Gastrocnemius medialis (tissue), 4 donors: ENCODE measurements at places on chromosomes 7 and 10.
A peak's percentile ranks its signal among the peaks of the same experiment; 100 is the strongest.

- peaks cover 8% of the 10 kb centered on the region for H3K4me1 ChIP-seq
- no peaks in the 10 kb centered on the region for H3K27me3 ChIP-seq
- H3K27ac ChIP-seq: no peak overlapping the region
- no peak overlapping the region for H3K4me3 ChIP-seq
- no peaks in the 10 kb centered on the region for H3K36me3 ChIP-seq
These were observed 176.3 kb downstream of the CYP26A1 start for GRCh38 chr10:93250010-93250409.

- no peaks in the 10 kb centered on the region for H3K36me3 ChIP-seq
- DNase-seq: no peak
- H3K27me3 ChIP-seq: no peaks in the 10 kb centered on the region
- H3K4me1 ChIP-seq: no peaks in the 10 kb centered on the region
- H3K4me3 ChIP-seq: no peak overlapping the region
These were observed 25.0 kb upstream of the ADD3 start for GRCh38 chr10:109982812-109983211.

DNA sequence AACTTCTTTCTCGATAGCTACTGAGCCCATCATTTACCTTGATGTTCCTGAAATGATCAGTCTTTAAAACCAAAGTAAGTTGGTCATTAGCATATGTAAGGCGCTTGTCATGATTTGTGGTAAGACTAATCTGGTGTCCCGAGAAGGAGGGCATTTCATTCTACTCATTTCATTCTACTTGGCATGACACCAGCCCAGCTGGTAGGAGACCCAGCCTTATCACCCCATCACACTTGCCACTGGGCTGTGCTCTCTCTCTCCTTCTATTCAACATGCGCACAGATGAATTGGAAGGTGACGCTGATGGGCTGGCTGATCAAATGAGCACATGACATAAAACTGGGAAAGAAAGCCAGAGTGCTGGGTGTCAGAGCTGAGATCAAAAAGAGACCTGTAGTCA, 65.7 kb downstream of the CRTAC1 start:
- no peak overlapping the region for H3K4me3 ChIP-seq
- no peaks in the 10 kb centered on the region for H3K36me3 ChIP-seq
- no peaks in the 10 kb centered on the region for H3K4me1 ChIP-seq
- H3K27ac ChIP-seq: no peak overlapping the region
- H3K27me3 ChIP-seq: peaks cover 8% of the 10 kb centered on the region
- DNase-seq: no peak

DNA sequence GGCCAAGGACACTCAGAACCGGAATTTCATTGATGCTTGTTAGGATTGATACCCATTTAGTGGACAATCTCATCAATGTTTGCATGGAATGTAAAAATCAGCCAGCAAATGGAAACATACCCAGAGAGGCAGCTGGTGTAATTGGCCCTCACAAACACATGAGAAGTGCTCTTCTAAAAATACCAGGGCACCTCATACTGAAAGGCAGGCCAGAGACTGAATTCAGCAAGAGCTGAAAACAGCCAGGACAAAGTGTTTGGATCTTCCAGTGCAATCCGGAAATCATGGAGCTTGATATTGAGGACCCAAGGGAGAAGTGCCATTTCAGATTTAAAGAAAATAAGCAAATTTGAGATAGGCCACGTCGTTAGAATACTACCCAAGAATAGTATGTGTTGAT, 498.6 kb downstream of the GALNT17 start:
- H3K27ac ChIP-seq: peak overlapping the region; percentile 40
- no peak for DNase-seq
- H3K4me3 ChIP-seq: no peak overlapping the region
- no peaks in the 10 kb centered on the region for H3K36me3 ChIP-seq

DNA sequence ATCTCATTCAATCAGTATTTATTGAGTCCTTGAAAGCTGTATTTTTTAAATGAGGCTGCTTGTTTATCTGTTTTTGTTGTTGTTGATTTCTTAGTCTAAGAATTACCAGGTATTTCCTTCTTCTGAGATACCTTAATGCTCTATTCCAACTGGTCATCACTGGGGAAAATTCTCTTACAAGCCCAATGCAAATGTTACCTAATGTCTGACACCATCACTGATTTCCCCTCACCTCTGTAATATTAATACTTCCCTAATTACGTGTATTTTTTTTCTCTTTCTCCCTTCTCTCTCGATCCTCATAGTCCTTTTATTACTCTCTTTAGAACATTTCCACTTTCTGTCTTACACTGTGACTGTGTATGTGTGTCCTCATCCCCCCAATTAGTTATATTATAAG, 13.9 kb downstream of the HDAC9 start:
- H3K4me1 ChIP-seq: peaks cover 52% of the 10 kb centered on the region
- peak overlapping the region; percentile 42 for H3K4me3 ChIP-seq
- no peak for DNase-seq
- peak overlapping the region; percentile 89 for H3K27ac ChIP-seq

- no peak for DNase-seq
- no peak overlapping the region for H3K27ac ChIP-seq
- H3K4me1 ChIP-seq: no peaks in the 10 kb centered on the region
- H3K27me3 ChIP-seq: no peaks in the 10 kb centered on the region
These were observed 54.3 kb downstream of the SLK start for GRCh38 chr10:104021246-104021645.

DNA sequence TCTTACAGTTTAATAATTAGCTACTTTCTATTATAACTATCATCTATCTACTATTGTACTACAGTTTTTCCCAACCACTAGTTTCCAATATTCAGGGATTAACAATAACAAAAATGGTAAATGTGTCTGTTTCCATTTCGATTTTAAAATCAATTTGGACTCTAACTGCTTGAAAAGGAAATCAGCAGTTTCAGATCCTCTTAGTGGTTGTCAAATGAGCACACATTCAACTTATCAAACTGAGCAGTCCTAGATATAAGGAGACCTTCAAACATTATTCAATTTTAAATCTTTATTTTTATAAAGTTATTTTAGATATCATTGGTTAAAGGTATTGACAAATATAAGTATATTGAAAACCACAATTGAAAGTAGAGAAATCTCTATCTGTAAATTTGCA, 46.8 kb upstream of the CD36 start:
- no peak overlapping the region for H3K27ac ChIP-seq
- no peak for DNase-seq
- H3K4me1 ChIP-seq: peaks cover 31% of the 10 kb centered on the region
- H3K36me3 ChIP-seq: no peaks in the 10 kb centered on the region
- H3K4me3 ChIP-seq: no peak overlapping the region

DNA sequence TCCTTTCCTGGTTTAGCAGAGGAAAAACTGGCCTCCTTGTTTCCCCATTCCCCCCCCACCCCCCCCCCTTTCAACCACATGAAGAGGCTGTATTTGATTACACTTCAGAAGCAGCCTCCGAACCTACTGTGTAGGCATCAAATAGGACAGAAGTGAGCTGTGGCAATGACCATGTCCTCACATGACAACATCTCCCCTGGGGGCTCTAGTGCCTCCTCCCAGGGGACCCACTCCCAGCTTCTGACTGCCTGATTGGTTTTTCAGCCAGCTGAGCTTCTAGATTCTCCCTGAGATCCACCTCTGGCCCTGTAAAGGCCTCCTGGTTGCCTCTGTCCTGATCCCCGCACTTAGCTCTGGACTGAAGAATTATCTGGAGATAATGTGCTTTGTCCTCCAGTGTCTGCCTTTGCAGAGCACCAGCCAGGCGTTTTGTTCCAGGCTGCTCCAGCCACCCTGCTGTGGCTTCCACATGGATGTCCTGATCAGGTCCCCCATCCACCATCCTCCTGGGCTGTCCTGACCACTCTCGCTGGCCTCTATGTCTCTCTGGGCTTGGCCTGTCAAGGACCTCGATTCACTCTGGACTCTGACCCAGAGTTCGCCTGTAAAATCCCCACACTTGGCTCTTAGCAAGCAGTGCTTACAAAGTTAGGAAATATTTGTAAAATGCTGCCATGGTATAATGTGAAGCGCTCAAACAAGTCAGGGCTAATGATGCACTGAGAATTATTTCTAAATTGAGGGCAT, 42.4 kb upstream of the TOMM7 start:
- H3K36me3 ChIP-seq: no peaks in the 10 kb centered on the region
- no peaks in the 10 kb centered on the region for H3K27me3 ChIP-seq
- DNase-seq: no peak
- H3K27ac ChIP-seq: peak overlapping the region; percentile 58
- peaks cover 33% of the 10 kb centered on the region for H3K4me1 ChIP-seq

DNA sequence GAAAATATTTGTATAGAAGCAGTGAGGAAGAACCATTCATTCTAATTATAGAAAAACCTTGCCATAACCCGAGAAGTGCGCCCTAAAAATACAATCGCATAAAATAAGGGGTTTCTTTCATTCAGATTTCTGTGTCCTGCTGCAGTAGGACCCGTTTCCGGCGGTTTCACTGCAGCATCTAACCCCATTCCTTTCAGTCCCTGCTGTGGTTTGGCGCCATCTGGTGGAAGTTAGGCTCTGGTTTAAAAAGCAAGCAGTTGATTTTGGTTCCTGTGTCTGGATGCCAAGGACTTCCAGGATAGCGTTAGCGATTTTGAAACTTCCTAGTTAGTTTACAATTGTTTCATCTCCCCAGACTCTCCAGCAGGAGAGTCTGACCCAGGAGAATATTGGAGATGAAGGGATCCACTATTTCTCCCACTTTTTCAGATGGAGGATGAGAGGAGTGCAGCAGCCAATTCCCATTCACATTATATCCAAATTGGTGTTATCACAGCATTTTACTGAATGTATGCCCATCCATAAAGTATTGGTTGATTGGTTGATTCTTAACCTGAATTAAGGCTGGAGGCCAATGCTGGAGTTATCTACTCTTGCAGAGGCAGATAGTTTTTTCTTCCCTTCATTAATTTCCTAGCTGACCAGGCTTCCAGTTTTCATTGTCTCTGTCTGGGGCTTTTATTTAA, 128.8 kb upstream of the CACNA2D1 start:
- peak overlapping the region; percentile 19 for H3K4me3 ChIP-seq
- H3K4me1 ChIP-seq: peaks cover 11% of the 10 kb centered on the region
- H3K27me3 ChIP-seq: no peaks in the 10 kb centered on the region
- peak; percentile 74 for DNase-seq
- no peak overlapping the region for H3K27ac ChIP-seq
- H3K36me3 ChIP-seq: no peaks in the 10 kb centered on the region

DNA sequence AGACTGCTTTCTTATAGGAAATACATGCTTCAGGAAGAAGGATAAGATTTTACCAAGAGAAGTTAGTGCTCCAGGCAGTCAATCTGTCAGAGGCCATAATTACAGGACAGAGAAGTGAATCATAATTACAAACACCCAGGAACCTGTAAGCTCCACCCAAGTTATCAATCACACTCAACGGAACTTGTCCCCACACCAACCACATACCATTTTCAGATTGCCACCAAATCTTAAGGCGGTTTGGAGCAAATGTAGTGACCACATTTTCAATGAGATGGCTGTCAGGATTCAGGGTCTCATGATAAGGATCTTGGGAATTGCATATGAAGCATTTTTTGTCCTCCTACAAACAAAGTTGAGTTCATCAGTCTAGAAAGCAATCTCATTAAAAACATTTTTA, 4.8 kb downstream of the LAMB1 start:
- H3K36me3 ChIP-seq: no peaks in the 10 kb centered on the region
- DNase-seq: no peak
- H3K4me1 ChIP-seq: peaks cover 13% of the 10 kb centered on the region
- H3K27ac ChIP-seq: no peak overlapping the region
- H3K27me3 ChIP-seq: peaks cover 24% of the 10 kb centered on the region

- no peaks in the 10 kb centered on the region for H3K36me3 ChIP-seq
- peaks cover 24% of the 10 kb centered on the region for H3K4me1 ChIP-seq
- DNase-seq: no peak
- H3K27ac ChIP-seq: peak overlapping the region; percentile 63
- no peaks in the 10 kb centered on the region for H3K27me3 ChIP-seq
These were observed 70.8 kb upstream of the ZMIZ1 start for GRCh38 chr10:78997635-78998618.

GRCh38 chr7:28169230-28169629, 11.4 kb downstream of the JAZF1 start:
- H3K27ac ChIP-seq: no peak overlapping the region
- H3K27me3 ChIP-seq: no peaks in the 10 kb centered on the region
- H3K36me3 ChIP-seq: no peaks in the 10 kb centered on the region
- peaks cover 15% of the 10 kb centered on the region for H3K4me1 ChIP-seq

GRCh38 chr10:4527281-4527970, 298.6 kb upstream of the AKR1E2 start:
- H3K36me3 ChIP-seq: no peaks in the 10 kb centered on the region
- no peaks in the 10 kb centered on the region for H3K27me3 ChIP-seq
- no peak overlapping the region for H3K27ac ChIP-seq
- H3K4me1 ChIP-seq: no peaks in the 10 kb centered on the region

DNA sequence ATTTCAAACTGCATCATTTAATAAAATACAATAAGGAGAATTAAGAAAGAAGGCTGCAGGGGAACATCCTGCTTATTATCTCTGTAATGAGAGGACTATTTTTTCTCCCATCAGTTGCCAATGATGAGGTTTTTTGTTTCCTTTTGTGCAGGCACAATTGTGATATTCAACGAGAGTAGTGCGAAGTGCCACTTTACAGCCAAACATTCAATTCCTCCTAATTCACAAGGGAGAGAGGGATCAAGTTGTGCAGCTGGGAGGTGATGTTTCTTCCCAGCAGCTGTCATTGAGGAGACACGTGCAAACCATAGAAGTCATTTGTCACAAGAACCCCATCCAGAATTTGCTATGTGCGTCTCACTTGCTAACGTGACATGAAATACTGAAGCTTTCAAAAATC, 81.6 kb upstream of the ICA1 start:
- H3K27ac ChIP-seq: no peak overlapping the region
- DNase-seq: no peak
- no peaks in the 10 kb centered on the region for H3K27me3 ChIP-seq
- H3K4me1 ChIP-seq: no peaks in the 10 kb centered on the region
- H3K4me3 ChIP-seq: no peak overlapping the region

DNA sequence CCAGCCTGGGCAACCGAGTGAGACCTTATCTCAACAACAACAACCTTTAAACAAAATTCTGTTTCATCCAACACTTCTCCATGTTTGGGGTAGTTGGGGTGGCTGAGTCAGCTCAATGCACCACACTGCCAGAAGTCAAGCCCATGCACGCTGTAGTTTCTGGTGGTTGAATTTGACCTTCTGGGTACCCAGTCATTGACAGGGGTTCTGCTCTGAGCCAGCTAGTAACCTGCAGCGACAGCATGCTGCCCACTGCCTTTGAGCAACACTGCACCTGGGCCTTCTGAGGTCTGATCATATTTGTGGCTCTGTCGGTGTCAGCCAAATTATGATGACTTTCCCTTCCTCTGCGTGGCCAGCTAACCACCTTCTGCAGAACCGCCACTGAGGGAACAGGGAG, 84.6 kb upstream of the ZNF438 start:
- H3K4me1 ChIP-seq: no peaks in the 10 kb centered on the region
- H3K27ac ChIP-seq: no peak overlapping the region
- no peaks in the 10 kb centered on the region for H3K27me3 ChIP-seq
- H3K36me3 ChIP-seq: no peaks in the 10 kb centered on the region
- DNase-seq: no peak
- no peak overlapping the region for H3K4me3 ChIP-seq

- H3K4me1 ChIP-seq: no peaks in the 10 kb centered on the region
- H3K27ac ChIP-seq: no peak overlapping the region
- DNase-seq: no peak
- H3K36me3 ChIP-seq: no peaks in the 10 kb centered on the region
These were observed 17.2 kb upstream of the CACUL1 start for GRCh38 chr10:118771976-118772375.

- no peak for DNase-seq
- no peak overlapping the region for H3K4me3 ChIP-seq
- no peak overlapping the region for H3K27ac ChIP-seq
- H3K36me3 ChIP-seq: no peaks in the 10 kb centered on the region
- no peaks in the 10 kb centered on the region for H3K27me3 ChIP-seq
These were observed 426.4 kb downstream of the TCERG1L start for GRCh38 chr10:130885021-130885655.

GRCh38 chr7:55966851-55967250, 2.5 kb downstream of the NIPSNAP2 start:
- peak overlapping the region; percentile 97 for H3K27ac ChIP-seq
- no peaks in the 10 kb centered on the region for H3K36me3 ChIP-seq
- peak; percentile 56 for DNase-seq
- H3K27me3 ChIP-seq: no peaks in the 10 kb centered on the region
- H3K4me3 ChIP-seq: peak overlapping the region; percentile 69
- H3K4me1 ChIP-seq: peaks cover 60% of the 10 kb centered on the region
